ENCODE measurements at places on chromosomes 3 and 15.

DNA sequence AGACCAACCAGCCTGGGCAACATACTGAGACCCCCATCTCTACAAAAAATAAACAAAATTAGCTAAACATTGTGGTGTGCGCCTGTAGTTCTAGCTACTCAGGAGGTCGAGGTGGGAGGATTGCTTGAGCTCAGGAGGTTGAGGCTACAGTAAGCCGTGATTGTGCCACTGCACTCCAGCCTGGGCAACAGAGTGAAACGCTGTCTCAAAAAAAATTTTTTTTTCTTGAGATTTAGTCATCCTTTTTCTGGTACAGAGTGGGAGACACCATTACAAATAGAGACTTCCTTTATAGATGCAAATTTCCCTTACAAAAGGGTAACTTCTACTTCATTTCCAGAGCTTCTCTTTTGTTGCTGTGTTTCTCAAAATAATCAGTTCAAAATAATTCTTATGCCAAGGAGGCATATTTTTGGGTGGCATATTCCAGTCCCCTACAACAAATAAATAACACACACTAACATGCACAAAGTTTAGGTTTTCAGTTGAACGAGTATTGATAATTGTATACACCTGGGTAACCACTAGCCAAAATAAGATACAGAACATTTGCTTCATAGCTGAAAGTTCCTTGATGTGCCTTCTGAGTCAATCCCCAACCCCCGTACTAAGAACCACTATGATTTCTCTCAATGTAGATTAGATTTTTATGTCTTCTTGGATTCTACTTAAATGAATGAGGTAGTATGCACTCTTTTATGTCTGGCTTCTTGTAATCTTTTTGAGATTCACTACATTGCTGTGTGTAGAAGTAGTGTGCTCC is 248.9 kb upstream of the PROK2 start:
- no peak for DNase-seq

DNA sequence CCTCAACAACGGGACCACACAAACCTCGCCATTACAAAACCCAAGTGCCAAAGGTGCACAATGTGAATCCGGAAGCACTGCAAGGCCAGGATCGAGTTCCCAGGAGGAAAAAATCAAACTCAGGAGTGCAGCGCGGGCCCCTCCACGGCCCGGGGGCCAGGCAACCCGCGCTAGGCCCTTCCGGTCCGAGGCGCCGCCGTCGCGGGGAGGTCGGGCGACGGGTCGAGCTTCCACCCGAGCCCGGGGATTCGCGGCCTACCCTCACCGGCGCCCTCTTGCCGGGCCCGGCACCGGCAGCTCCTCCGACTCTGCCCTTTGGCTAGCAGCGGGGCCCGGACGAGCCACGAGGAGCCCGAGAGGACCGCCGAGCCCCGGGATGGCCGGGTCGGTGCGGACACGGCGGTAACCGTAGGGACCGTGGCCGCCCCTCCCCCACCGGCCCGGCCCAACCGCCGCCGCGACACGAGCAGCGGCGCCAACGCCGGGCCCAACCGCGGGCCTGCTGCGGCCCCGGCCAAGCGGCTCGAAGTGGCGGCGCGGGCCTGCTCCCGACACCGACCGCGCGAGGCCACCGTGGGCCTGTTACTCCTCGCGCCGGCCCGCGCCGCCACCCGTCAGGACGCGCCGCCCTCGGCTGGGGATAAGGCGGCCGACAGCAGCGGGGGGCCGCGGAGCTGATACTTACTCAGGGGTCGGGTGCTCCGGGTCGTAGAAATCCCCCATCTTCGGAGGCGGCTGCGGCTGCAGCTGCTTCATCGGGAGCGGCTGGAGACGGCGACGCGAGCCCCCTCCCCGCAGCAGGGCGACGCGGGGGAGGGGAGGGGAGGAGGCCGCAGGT is 525 bp downstream of the SETD2 start:
- DNase-seq = peak; percentile 64

DNA sequence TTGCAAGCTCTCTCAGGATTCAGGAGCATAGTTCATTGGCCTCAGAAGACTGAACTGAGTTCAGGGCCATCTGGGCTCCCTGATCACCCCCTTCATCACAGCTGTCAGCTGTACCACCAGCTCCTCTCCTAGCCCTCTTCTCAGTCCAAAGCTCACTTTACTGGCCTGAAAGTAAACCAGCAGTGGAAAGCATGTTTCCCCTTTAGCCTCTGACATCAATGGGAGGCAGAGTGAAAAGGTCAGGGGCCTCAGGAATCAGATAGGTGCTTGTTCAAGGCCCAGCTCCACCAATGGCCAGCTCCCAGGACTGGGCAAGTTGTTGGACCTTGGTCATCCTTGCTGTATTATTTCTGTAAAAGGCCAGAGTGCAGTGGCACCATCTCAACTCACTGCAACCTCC is 223.4 kb downstream of the TLE3 start:
- no peak for DNase-seq

- no peak for DNase-seq
Observed at GRCh38 chr3:7306901-7307300, 446.0 kb downstream of the GRM7 start.

GRCh38 chr15:44129911-44130310 is 65.2 kb downstream of the FRMD5 start:
- DNase-seq = no peak

DNA sequence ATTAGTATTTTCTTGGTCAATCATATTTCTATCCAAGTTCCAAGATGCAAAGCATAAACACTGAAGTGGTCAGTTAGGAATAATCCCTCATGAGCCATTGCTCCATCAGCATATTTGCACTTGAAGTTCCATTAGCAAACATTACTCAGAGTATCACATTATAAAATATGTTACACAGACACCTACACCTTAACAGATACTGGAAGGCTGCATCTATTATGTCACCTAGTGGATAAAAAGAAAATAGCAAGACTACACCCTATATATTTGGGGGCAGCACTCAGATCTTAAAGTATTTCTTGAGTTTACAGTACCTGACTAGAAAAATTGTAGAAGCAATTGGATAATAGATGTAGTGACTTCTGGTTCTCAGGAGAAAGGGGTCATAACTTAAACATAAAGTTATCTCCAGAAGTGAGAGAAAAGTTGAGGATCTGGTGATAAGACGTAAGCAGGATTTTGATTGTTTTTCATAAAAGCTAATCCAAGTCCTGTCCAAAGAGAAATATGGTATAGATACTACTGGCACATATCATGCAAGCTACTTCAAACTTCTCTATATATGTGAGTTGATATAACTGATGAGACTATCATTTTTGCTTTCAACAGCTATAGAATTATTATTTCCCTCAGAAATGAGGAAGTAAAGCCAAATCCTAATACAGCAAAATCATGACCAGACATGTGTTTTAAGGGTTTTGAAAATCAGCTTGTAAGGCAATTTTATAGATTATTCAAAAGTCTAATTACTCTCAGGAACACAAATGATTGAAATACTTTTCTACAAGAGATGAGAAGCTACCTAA is 422.2 kb downstream of the GBE1 start:
- no peak for DNase-seq

DNA sequence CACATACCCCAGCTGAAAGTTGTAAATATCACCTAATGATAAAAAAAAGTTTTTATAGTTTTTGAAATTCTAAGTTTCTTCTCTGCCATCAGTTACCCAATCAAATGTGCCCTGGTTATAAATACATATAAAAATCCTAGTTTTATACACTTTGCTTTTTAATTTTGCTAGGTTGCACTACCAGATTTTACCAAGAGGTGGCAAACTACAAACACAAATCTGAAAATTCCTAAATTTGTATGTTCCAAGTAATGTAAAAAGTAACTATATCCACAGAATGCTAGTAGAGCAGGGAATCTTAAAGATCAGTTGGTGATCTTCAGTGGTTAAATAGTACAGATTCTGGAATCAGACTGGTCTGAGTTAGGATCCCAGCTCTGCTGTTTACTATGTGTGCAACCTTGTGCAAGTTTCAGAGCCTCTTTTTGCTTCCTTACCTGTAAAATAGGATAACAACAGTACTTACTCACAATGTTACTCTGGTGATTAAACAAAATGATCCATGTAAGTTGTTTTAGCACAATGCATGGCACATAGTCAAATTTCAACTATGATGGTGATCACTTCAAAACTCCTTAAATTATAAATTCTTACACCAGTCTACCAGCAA is 11.0 kb downstream of the TRPM7 start:
- peak; percentile 24 for DNase-seq

GRCh38 chr3:127011270-127011992 is 28.5 kb downstream of the PLXNA1 start:
- DNase-seq = no peak

GRCh38 chr3:127089486-127090145 is 103.3 kb upstream of the PRR23E start:
- no peak for DNase-seq

DNA sequence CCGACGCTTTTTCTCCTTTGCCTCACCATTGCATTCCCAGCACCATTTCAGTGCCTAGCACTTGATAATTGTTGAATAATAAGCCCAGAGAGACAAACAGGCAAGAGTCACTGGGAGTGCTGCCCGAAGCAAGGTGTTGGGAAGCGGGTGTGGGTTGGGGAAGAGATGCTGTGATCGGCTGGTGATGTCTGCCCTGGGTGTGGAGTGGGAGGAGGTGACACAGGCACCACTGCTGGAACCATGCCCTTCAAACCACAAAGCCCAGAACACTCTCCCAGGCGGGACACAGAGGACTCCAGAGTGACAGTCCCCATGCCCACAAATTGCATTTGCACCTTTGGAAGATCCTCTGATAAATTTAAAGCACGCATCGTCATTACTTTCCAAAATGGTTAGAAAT is 148.2 kb downstream of the CHSY1 start:
- no peak for DNase-seq

DNA sequence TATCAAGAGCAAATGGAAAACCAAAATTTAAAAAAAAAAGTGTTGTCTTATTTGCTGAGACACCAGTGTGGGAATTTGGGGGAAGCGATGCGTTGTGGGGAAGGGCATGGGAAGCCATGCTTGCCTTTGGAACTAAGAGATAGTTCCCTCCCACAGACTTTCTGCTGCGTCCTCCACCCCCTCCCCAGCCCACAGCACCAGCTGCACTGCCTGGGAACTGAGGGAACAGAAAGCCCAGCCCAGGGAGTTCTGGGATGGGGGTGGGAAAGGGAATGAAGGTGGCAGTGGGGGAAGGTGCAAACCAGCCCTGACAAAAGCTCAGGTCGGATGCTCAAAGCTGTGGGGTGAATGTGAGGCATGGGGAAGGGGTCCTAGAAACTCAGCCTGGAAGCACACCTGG is 8.1 kb upstream of the NTRK3 start:
- DNase-seq = no peak

GRCh38 chr3:154193000-154193615 is 71.9 kb downstream of the ARHGEF26 start:
- no peak for DNase-seq

DNA sequence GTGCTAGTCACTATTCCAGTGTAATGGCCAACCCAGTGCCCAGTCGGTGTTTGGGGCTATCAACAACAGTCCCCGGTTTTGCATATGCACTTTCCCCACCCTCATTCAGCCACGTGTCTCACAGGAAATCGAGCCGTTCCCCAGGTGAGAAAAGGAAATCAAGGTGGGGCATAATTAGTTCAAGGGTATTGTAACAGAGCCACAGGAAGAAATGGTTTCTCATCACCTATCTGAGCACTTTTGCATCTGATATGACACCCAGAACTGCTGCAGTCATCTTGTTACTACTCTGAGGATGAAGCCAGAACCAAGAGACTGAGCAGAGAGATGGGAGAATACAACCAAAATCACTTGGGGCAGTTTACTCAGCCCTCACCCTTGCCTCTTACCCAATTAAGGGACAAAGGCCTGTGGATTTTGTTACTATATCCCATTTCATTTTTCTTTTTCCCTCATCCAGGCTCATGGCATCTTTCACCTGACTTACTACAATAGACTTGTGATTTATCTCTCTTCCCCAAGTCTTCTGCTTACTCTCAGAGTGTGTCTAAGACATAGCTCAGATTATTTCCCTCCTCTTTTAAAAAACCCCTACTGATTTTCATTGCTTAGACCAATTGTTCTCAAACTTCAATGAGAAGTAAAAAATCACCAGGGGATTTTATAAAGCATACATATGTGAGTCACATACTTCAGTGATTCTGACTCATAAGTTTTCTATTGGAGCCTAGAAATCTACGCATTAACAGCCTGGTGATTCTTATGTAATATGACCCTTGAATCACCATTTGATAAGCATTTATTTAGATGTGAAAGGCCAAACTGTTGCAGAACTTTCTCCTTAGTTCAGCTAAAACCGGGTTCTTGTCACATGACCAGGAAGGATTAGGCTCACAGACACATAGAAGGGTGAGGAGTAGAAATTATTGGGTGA is 40.5 kb downstream of the TRAT1 start:
- no peak for DNase-seq

DNA sequence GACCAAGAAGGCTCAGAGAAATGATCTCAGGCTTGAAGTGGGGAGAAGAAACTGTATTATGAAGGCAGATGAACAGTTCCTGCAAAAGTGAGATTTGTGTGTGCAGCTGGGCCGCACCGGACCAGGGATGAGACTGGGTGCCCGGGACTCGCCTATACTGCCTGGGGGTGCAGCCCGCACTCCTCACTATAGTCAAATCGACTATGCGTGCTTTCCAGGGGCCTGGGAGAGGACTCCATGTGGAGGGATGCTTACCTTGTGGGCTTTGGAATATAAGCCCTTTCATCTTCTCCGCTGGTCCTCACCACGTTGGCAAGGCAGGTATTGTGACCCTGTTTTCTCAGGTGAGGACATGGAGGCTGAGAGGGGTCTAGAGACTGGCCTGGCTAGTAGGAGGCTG is 32.9 kb upstream of the APOD start:
- DNase-seq = no peak

DNA sequence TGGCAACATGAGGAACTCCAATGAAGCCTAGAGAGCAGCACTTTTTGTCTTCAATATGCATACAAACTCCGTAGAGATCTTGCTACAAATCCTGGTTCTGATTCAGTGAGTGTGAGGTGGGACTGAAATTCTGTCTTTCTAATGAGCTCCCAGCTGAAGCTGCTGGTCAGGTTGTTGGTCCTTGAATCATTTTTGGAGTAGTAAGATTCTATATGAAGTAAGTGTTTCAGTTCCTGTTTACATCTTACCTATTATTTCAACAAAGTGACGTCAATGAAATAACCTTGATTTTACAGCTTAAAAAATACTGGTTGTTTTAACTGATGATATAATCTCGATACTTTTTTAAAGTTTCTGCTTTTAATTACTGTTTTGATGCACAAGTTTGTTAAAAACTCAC is 33.9 kb downstream of the SHQ1 start:
- DNase-seq = no peak

DNA sequence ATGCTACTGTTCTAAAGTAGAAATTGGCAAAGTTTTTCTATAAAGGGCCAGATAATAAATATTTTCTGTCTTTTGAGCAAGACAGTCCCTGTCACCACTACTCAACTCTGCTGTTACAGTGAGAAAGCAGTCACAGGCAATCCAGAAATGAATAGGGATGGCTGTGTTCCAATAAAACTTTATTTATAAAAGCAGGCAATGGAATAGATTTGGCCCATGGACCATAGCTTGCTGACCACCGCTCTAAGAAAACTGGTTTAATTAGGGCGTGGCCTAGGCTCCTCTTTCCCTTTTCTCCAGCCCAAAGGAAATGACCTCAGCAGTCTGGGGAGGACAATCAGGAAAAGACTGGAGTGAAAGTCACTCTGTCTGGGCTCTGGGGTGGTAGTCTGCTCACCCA is 183.8 kb downstream of the MEGF11 start:
- no peak for DNase-seq

GRCh38 chr15:25391971-25392721 is 46.7 kb downstream of the UBE3A start:
- DNase-seq = no peak
